ENCODE measurements at places on chromosomes 6 and 20.

GRCh38 chr6:136118787-136119186 is 131.3 kb downstream of the MTFR2 start:
- no peak for DNase-seq

DNA sequence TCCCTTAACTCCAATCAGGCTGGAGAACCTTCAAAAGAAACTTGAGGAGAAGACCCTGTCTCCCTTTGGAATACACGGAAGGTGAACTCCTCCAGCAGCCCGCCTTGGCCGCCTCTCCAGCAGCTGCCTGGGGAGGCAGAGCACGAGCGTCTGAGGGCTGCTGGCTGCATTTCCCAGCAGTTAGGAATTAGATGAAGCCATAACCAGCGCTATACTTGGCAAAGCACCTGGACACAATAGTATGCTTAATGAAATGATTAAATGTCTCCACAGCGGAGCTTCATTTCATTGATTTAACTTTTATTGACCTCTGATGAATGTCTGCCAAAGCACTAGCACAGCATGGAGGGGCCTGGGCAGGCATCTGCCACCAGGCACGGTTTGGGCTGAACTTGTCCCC is 73.5 kb downstream of the TMEM242 start:
- DNase-seq, result no peak

GRCh38 chr20:63858393-63859165 is 2.7 kb upstream of the ABHD16B start:
- DNase-seq, result no peak

- DNase-seq, result no peak
Observed at GRCh38 chr20:41278936-41279335, 38.6 kb downstream of the ZHX3 start.

GRCh38 chr6:3778701-3779573 is 27.4 kb upstream of the PXDC1 start:
- no peak for DNase-seq
